ENCODE measurements at places on chromosomes 1 and 21.
A peak's percentile ranks its signal among the peaks of the same experiment; 100 is the strongest.

DNA sequence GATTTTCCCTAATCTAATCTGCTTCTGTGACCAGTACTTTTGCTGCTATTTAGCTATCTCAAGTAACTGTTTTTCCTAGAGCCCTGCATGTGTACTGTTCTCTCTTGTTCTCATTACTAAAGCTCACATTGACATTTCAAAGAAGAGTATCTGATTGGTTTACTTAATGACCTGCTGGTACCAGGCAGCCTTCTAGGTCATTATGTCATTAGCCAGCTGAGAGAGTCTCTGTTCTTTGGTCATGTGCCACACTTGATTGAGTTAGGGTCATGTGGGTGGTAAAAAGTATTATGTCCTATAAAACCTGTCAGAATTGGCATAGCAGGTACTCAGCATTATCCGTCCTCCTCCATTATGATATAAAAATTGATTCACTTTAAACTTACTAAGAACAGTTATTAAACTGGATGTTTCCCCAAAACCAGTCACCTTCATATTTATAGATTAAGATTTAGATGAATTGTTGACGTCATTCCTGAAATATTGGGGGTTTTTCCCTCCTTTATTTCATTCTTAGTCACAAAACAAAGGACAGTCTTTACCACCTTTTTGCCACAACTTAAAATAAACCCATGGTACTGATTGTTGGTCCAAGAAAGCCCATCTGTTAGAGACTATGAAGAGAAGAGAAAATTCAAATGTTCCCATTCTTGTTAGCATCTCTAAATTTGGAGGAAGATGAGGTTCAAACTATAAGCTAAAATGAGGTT lies 22.2 kb downstream of the FNDC5 start:
- DNase-seq, result no peak

DNA sequence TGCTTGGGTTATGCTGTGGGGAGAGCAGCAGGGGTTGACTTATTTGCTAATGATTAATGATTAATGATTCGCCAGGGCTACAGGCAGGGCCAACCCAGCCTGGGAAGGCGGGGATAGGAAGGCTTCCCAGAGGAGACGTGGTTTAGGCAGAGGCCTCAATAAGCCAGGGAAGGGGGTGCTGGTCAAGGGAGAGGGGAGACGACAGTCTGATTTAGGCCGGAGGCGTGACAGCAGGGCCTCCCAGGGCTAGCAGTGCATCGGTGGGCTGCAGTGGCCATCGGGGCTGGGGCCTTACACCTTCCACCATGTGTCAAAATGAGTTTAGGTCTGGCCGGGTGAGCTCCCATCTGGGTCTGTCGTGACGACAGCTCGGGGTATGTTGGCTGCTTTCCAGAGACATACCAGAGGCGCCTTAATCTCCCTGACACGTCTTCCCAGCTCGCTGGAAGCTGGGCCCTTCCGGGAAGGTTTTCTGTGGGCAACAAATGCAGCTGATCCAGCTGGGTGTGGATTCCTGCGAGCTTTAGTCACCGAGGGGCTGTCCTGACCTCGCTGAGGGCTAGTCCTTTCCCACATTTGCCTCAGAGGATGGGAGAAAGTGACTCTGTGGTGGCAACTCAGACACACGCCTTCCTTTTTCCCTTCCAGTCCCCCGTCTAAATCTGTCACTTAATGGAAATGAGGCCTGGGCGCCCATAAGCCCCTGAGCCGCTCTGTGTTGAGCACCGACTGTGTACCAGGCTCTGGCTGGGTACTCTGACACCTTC lies 3.7 kb upstream of the SLC1A7 start:
- DNase-seq, result no peak

- DNase-seq, result no peak
These were observed 9.4 kb downstream of the KDM5B start for GRCh38 chr1:202798792-202799331.

- no peak for DNase-seq
These were observed 623.3 kb upstream of the NR5A2 start for GRCh38 chr1:199404191-199404590.

DNA sequence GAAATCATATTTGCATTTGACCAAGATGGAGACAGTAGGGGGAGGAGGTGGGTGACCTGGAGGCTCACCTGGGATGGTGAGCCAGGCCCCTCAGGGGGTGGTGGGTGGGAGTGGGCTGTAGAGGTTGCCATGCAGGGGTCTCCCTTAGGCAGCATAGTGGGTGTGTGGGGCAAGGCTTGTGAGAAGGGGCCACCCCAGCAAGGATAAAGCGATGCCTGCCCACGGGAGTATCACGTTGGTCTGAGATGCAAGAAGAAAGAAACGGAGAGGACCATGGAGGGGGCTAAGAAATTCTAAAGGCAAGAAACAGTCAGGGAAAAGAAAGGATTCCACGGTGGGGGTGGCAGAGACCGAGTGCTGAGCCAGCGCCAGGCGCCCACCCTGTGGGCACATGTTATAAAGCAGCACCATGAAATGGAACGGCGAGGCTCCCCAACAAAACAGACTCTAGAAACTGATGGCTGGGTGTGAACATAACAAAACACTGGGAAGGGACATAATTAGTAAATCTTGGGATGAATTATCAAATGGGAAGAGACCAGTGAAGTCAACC lies 11.7 kb upstream of the C2CD2 start:
- no peak for DNase-seq

DNA sequence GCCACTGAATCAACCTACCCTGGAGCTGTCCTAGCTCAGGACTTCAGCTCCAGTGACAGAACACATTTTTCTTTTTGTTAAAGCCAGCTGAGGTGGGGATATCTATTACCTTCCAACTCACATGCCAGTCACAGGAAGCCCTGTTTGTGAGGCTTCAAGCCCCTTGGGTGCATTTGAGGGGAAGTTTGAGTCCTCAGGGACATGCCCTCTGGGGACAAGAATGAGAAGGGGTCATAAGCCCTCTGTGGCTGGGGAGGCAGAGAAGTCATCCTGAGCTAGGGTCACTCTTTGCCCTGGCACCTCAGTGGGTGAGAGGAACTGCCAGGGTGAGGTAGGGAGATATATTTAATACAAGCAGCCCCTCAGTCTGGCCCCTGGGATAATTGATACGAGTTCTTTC lies 33.5 kb upstream of the CLDN14 start:
- no peak for DNase-seq

GRCh38 chr1:172442843-172443565 lies 865 bp downstream of the PIGC start:
- DNase-seq, result no peak

DNA sequence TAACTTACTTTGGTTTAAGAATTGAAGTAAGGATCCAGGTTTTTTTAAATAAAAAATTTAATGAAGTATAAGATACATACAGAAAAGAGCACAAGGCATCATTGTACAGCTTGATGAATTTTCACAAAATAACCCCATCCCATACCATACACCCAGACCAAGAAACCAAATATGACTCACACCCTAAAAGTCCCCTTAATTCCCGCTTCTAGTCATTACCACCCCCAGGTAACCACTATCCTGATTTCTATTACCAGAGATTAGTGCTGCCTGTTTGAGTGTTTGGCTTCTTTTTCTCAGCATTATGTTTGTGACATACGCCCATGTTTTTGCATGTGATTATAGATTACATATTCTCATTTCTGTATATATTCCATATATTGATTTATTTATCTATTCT lies 98.5 kb upstream of the HIVEP3 start:
- DNase-seq, result no peak

GRCh38 chr1:112614460-112615065 lies 4.4 kb downstream of the ST7L start:
- no peak for DNase-seq

DNA sequence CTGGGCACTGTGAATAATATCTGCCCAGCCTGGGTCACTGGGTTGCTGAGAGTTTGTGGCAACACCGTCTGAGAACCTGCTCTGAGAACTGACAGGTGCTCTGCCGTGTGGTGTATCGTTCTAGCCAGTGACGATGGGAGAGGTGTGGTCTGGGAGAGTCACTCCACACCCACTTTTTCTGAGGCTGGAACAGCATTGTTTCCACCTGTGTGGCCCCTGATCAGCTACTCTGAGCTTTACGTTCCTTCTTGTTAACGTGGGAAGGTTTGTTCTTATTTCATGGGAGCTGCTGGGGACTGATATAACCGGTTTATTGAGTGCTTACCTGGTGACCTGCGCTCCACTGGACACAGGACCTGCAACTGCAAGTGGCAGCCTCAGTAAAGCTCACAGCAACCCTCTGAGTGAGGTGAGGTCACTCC lies 34.8 kb upstream of the TENT5C start:
- DNase-seq, result peak; percentile 18

DNA sequence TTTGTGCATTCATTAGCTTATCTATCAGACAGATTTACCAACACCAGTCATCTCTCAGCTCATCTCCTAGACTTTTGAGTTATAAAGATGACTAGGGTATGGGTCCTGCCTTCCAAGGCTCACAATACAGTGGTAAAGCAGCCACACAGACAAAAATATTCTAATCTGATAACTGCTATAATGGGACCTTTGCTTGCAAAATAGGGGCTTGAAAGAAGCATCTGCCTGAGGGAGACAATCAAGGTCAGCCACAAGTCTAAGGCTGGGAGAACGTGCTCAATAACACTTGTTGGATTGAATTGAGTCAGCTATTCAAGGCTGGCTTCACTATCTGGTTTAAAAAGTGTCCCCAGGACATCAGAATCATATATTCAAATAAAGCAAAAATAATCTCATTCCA lies 1.4 kb upstream of the PAPPA2 start:
- DNase-seq, result no peak

- DNase-seq, result no peak
These were observed 58.6 kb downstream of the FMO4 start for GRCh38 chr1:171372418-171373084.

DNA sequence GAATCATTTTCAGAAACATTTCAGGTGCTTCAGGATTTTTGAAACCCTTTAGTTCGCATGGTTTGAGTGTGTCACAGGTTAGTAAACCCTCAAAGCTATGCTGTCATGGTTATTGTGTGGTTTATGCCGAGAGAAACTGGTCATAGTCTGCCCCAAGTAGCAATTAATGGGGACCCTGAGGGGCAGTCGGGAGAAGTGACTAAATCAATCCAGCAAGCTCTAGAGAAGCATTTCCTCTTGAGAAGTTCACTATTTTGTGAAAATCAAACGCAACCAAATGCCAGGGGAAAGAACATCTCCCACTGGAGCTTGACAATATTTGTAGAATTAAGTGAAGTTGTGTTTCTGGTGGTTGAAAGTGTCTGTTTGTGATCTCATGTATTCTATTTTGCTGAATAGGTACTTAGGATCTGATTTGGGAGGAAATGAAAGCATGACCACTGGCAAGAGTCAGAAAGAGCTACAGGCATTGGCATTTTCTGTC lies 63.0 kb upstream of the BACH1 start:
- no peak for DNase-seq

DNA sequence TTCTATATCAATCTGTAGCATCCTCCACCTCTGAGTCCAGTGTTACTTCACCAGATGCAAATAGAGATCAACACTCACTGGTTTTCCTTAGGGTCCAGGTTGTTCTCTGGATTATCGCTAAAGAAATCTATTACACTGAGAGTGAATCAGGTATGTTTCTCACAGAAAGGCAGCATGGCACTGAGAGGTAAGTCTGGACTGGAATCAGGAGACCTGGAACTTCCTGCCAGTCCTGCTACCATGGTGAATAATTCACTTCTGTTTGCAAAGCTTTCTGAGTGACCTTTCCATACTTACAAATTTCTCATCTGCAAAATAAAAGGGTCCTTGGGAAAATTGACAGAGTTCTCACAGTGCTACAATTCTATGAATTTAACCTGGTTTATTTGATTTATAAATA lies 1583.3 kb downstream of the MRPL39 start:
- no peak for DNase-seq

- DNase-seq, result no peak
These were observed 28.1 kb downstream of the C2CD2 start for GRCh38 chr21:41925767-41926116.

- DNase-seq, result no peak
These were observed 148.7 kb downstream of the FCRL5 start for GRCh38 chr1:157403608-157404007.

GRCh38 chr1:157732755-157733154 lies 32.2 kb upstream of the FCRL3 start:
- DNase-seq, result no peak

DNA sequence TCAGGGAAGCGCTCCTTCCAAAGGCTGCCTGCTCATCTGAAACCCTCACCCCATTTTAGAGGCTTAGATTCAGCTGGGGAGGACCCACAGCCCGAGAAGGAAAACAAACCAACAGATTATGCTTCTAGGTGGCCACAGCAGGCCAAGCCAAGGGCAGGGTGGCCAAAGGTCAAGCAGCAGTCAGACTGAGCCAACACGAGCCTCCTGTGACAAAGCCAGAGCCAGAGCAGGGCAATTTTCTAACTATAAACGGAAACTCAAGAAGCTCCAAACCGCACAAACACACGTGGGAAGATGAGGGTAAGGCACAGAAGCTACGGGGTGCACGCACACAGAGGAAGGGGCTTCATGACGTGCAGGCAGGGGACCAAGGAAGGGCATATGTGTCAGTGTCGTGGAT lies 64.1 kb downstream of the PLEKHA6 start:
- DNase-seq, result no peak
